Stimulated activated CD8-positive, alpha-beta memory T cell treated with anti-CD3 and anti-CD28 coated beads, Interleukin-4, amount 100 ng/mL, for 1 hour (primary cell): ENCODE measurements at places on chromosomes 11 and 22.

- no peak for DNase-seq
These were observed 12.4 kb downstream of the TENM4 start for GRCh38 chr11:79428406-79428805.

DNA sequence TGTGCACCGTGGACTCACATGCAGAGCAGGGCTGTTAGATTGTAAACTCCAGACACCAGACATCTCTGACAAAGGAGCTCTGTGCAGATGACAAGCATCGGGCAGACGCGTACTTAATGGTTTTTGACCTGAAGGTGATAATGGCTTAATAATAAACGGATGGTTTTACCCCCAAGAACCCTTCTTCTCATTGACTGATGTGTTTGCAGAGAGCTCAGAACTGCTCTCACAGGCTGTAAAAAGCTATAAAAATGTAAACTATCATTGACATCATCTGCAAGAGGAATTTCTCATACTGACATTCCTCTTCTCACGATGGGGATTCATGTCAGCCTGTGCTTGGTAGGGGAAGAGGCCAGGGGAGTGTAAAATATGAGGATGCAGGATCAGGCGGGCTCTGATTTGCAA, 8.6 kb upstream of the ARHGAP8 start:
- no peak for DNase-seq

DNA sequence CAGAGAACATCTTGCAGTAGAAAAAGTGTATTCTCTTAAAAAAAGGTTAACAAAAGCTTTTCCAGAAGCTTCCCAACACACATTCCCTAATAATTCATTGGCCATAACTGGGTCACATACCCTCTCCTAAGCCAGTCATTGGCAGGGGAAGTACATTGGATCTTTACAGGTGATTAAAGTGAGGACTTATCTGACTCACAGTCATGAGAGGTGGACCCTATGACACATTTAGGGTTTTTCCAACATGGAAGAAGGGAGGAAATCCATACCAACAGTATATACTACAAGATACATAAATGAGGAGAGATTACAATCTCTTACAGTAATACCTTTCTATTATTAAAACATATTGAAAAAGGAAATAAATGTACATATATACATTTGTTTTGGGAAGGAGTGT, 72.2 kb downstream of the CCDC73 start:
- no peak for DNase-seq

DNA sequence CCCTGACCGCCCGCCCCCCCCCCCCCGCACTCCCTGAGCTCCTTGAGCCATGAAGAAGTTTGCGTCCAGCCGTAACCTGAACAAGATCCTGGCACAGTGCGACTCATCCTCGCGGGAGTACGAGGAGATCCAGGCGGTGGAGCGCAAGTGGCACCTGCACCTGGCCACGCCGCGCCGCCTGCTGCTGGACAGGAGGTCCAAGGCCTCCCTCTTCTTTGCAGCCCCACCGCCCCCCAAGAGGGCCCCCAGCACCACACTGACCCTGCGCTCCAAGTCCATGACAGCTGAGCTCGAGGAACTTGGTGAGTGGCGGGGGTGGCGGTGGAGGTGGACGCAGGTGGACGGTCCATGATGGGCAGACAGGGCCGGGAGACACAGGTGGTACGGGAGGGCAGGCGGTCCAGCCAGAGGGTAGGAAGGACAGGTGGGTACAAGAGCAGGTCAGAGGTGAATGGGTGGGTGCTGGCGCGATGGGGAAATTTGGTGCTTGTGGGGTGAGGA, 32.1 kb upstream of the ACR start:
- DNase-seq, result no peak

- no peak for DNase-seq
These were observed 18.9 kb downstream of the AP1B1 start for GRCh38 chr22:29369460-29369859.

DNA sequence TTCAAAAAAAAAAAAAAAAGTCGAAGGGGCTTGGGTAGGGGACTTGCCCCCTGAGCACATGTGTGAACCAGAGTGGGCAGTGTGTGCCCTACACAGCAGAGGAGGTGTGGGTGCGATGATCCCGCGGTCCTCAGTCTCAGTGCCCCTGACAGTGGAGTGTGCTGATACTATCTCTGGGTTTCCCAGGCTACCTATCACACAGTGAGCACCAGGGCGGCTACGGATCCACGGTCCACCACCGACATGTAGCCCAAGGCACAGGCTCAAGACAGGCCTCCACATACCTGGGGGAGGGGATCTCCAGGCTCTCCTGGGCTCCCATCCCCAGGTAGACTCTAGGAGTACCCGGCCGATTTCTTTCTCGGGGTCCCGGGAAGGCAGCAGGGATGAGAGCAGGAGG, 9.1 kb downstream of the B3GAT1 start:
- no peak for DNase-seq

GRCh38 chr11:16357775-16358174, 1.4 kb upstream of the SOX6 start:
- no peak for DNase-seq

DNA sequence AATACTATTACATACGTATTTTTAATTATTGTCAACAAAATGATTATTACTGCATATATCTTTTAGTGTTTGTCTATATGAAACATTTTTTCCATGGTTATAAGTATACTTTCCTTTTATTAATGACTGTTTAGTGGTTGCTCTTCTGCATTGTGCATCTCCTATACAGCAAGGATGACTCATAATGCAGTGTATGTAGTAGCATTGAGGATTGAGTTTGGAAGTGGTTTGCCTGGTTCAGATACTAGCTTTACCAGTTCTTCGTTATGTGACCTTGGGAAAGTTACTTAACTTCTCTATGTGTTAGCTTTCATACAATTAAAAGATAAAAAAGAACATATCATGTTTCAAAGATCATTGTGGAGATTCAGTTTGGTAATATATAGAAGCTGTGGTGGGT, 44.1 kb downstream of the CHORDC1 start:
- no peak for DNase-seq
